Right renal cortex interstitium (tissue), 3 donors: ENCODE measurements at places on chromosomes 16 and 17. TPM values are rescaled to one million over a fixed set of nuclear protein-coding genes. Genes with fewer than 3 reads are reported as not detected.

DNA sequence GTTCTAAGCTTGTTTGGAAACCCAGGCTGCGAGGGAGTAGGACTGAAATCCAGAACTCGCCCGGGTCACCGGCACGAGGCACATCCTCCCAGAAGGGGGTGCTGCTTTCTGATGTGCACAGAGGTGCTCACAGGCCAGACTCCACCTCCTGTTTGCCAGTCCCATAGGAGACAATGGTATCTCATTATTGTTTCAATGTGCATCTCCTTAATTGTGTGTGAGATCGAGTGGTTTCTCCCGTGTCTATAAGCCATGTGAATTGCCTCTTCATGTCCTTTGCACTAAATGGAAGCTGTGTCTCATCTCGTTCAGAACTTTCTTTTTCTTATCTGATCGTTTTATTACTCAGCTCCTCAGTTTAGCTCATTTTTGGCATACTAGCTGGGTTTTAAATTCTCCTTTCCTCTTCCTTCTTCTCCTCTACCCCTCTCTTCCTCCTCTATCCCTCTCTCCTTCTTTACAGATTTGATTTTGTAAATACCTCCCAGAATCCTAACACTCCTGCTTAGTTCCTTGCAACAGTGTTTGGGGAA is 32.1 kb upstream of the PRKCB start:
- no peak for DNase-seq

CCL4 gene
- 2.0 TPM for polyA plus RNA-seq

GRCh38 chr16:86657972-86658371 is 79.6 kb downstream of the FOXL1 start:
- no peak for DNase-seq

DNA sequence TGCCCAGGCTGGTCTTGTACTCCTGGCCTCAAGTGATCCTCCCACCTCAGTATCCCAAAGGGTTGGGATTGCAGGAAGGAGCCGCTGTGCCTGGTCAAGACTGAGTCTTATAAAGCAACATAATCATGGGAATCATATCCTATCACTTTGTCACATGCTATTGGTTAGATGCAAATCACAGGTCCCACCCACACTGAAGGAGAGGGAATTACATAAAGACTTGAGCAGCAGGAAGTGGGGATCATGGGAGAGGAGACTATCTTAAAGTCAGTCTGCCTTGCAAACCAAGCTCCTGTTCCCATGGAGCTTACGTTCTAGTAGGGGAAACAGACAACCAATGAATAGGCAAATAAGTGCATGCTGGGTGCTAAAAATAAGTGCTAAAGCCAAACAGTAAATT is 28.3 kb upstream of the TENT4B start:
- DNase-seq = no peak

MMP15 gene
- 12.7 TPM for polyA plus RNA-seq

DNA sequence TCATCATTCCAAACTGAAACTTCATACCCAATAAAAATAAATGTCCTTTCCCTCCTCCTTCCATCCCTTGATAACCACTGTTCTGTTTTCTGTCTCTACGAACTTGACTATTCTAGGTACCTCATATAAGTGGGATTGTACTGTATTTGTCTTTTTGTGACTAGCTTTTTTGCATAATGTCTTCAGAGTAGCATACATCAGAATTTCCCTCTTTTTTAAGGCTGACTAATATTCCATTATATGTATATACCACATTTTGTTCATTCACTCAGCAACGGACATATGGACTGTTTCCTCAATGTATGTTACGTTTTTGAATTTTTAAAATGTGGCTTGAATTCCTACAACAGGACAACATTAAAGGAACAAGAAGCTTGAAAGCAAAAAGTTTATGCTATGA is 1.5 kb upstream of the NUFIP2 start:
- DNase-seq = no peak

DNA sequence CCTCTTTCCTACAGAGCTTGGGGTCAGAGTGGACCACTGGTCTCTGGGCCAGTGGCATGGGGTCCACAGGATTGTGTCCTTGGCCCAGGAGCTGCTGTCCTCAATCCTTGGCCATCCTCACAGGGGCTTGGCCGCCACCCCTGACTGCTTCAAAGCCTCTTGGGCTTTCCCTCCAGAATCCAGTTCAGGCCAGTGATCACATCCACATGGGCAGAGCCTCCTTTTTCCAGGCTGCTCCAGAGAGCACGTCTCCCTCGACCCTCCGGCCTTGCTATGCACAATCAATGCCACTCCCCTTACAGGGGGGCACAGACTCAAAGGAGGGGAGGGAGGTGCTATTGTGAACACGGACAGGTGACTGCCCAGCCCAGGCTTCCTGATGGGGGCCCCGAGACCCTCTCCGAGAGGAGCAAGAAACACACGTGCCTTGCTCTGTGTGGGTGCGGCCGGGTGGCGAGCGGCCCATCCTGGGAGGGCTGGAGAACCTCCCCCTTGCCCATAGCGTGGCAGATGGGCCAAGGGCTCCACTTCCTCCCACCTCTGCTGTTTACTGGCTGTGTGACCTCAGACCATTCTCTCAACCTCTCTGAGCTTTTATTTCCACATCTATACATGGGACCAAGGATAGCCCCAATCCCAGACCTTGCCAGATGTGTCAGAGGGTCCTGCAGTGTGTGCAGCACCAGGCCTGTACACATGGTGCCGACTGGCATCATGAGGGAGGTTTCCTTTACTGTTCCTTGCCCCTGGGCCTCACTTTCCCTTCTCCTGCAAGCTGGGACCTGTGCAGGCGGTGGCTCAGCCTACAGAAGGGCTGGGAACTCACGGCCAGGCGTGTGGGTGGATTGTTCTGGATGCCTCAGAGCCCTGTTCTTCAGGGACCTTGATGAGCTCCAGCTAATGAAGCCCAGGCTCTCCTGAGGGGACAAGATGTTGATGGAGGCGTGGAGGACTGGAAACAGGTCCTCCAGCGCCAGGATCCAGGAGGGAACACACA is 229.0 kb upstream of the GSE1 start:
- DNase-seq = no peak

GRCh38 chr16:88533932-88534637 is 36.1 kb upstream of the ZC3H18 start:
- DNase-seq = no peak

GRCh38 chr17:50283246-50283645 is 9.0 kb downstream of the TMEM92 start:
- DNase-seq = no peak

- no peak for DNase-seq
Measured at GRCh38 chr16:87874639-87875427, 5.5 kb upstream of the SLC7A5 start.

GRCh38 chr16:72989579-72990551 is 58.1 kb downstream of the ZFHX3 start:
- no peak for DNase-seq

TMEM231 gene
- 18.4 TPM for polyA plus RNA-seq

SMIM5 gene
- 4.3 TPM for polyA plus RNA-seq

DNA sequence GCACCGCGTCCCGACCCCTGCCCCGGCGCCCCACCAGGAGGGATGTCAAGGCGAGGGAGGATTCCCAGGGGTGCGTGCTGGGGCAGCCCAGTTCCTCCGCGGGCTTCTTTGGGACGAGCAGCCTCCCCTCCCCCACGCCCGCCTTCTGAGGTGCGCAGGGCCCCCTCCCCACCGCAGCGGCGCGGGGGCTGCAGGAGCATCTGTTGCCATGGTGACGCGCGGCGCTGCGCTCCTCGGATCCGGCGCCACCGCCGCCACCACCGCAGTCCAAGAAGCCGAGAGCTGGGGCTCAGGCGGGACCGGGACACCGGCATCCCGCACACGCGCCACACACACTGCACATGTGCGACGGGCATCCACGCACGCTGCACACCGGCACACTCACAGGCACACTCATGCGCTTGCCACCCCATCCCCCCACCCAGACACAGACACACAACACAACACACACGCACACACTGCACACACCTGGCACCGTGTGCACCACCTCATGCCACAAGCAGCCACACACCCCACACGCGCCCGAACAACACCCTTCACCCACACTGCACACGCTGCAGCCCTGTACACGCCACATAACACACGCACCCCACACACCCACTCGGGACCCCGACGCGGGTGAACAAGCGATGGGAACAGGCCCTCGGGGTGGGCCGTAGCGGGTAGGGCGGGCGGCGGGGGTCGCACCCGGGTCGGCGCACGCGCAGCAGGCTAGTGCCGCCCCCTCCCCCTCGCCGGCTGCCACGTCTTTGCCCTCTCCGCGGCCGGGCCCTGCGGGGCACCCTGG is 17.0 kb downstream of the ENPP7 start:
- DNase-seq = no peak

RAPGEFL1 gene
- polyA plus RNA-seq = 5.4 TPM

GRCh38 chr16:4388271-4389021 is 16.8 kb downstream of the VASN start:
- no peak for DNase-seq

- no peak for DNase-seq
Measured at GRCh38 chr16:81831722-81832126, 52.6 kb downstream of the PLCG2 start.

DNA sequence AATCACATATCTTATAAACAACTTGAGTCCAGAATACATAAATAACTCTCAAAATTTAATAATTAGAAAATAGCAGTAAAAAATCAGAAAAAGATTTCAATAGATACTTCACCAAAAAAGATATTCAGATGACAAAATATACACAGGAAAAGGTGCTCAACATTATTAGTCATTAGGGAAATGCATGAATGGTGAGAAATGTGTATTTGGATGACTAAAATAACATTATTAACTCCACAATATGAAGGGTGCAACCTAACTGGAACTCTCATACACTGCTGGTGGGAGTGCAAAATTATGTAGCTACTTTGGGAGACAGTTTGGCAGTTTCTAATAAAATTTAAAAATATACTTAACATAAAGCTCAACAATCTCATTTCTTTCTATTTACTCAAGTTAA is 262.3 kb upstream of the AXIN2 start:
- DNase-seq = no peak
